Naive thymus-derived CD8-positive, alpha-beta T cell (primary cell): ENCODE measurements at places on chromosomes 1 and 21.
A peak's percentile ranks its signal among the peaks of the same experiment; 100 is the strongest.

DNA sequence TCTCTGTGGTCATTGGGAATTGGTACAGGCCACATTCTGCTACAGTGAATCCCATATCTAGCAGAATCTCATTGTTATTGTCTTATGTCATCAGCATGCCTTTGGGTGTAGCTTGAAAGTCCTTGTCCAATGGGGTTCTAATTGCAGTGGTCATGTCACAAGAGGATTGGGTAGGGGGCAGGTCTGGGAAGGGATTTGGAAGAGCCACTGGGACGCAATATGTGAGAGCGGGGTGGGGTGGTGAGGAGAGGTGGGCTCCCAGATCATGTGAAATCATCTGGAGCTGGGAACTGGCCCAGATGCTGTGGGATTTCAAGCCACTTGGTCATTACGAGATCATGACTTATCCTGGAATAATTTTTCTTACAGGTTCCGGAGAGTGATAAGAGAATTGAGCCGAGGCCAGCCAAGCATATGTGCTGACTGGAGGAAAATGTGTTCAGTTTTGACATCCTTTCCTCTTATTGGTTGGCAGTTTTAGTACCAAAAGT, 16.3 kb downstream of the CNIH3 start:
- DNase-seq = no peak

GRCh38 chr21:36021251-36021837, 39.0 kb downstream of the SETD4 start:
- DNase-seq = no peak

DNA sequence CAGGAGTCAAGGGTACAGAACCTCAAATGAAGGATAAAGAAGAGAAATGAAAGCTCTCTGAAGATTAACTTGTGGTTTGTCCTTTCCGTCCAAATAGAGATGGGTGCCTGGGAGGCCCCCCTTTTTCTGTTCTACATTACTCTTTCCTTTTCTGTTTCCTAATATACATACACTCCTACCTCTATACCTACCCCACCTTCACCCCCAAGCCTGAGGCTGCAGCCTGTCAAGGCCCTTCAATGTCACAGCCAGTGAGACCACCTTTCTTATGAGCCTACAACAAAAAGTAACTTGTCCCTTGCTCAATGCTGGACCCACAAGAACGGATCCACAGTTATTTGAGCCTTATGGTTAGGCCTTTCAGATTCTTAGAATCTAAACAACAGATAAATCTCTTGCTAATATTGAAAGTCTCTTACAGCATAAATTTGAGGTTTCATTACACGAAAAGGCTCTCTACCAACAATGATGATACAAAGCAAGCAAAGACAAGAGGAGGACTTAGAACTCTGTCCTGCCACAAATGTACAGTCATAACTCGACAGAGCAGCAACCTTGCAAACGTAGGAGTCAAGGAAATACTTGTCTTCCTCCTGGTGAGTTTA, 4.1 kb upstream of the TRAF3IP3 start:
- no peak for DNase-seq

- peak; percentile 60 for DNase-seq
Measured at GRCh38 chr1:167090314-167090942, at the start of gene GPA33. GPA33 (minus strand) TSS chr1:167090377; CDS start chr1:167090287, 90 bp downstream.

GRCh38 chr1:41670217-41670957, 185.9 kb upstream of the EDN2 start:
- no peak for DNase-seq

DNA sequence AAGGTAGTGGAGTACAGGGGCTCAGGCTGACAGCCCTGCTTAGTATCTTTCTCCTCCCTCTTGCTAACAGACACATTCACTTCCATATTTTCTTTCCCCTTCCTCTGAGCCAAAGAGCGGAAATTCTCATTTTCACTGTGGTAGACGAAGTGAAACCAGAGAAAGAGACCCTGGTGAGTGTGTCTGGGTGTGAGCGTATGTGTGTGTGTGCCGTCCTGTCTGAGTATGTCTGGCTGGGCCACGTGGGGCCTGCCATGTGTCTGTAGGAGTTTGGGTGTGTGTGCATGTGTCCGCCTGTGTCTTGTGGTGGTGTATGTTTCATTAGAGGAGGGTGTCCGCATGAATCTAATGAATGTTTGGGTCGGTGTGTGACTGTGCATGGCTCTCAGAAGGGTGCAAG, 1.7 kb downstream of the COL8A2 start:
- DNase-seq = peak; percentile 29

DNA sequence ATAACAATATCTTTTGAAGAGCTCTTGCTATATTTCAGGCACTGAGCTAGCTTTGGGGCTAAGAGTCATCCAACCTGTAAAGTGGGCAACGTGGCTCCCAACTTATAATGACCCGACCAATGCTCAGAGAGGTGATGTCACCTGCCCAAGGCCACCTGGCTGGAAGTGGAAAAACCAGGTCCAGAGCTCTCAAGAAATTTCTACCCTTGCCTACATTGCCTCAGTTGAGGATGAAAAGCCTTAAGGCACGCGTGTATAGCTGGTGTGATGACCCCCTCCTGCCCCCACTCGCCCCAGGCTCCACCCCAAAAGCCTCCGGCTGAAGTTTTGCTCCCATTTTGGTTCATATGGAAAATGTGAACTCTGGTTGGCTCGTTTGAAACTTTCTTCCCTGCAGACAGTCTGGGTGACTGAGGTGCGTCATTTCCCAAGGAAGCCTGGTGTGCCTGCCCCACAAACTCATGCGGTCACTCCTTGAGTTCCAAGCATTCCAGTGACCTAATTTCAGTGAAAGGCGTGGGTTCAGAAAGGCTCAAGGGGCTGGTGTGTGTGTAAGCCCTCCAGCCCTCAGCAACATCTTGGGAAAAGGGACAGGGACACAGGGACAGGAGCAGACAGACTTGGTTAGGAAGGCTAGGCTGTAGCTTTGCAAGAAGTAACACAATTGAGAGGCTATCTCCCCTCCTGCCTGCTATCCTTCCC, 20.5 kb downstream of the HTR1D start:
- no peak for DNase-seq

- no peak for DNase-seq
Measured at GRCh38 chr21:35420656-35421055, 371.6 kb upstream of the RUNX1 start.

- no peak for DNase-seq
Measured at GRCh38 chr1:207352554-207352953, 31.1 kb downstream of the CD55 start.

DNA sequence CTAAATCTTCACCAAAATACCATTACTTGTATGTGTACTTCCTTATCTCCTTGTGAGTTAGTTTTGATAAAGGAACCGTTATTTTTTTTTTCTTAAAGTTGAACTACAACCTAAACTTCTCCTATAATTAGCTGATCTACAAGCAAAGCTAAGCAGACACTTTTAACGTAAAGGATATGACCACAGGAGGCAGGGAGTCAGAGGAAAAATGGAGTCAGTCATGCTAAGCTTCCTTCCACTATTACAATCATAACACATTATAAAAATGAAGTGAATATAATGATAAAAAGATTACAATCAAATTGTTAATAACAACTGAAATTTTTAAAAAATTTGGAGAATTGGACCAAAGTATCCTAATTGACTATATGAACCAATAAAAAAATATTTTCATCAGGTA, 892.6 kb downstream of the KCNT2 start:
- DNase-seq = no peak

DNA sequence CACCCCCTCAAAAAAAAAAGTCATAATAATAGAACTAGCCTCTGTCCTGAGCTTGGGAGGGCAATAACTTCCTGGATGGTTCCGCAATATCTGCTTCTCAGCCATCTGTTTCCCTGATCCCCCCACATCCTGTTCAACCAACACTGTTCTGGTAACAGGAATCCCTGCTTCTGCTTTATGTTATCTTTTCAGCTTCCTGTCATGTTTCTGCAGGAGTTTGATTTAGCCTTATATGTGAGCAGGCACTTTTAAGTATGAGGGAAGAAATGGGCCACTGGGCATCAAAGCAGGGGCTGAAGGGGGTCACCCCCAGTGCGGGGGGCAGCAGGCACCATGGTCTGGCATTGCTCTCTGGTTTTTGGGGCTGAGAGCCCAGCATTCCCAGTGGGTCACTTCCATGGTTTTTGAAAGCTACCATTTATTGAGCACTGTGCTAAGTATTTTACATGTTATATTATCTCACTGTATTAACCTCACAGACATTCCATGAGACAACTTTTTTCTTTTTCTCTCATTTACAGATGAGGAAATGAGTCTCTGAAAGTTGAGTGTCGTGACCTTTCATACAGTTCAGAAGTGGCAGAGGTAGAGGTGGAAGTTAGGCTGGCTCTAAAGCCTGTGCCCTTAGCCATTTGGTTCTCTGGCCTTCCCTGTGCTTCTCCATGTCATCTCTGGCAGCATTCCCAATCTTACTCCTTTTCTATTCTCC, 61.9 kb downstream of the DNTTIP2 start:
- no peak for DNase-seq

- DNase-seq = no peak
Measured at GRCh38 chr1:229641306-229641705, 15.3 kb downstream of the URB2 start.

DNA sequence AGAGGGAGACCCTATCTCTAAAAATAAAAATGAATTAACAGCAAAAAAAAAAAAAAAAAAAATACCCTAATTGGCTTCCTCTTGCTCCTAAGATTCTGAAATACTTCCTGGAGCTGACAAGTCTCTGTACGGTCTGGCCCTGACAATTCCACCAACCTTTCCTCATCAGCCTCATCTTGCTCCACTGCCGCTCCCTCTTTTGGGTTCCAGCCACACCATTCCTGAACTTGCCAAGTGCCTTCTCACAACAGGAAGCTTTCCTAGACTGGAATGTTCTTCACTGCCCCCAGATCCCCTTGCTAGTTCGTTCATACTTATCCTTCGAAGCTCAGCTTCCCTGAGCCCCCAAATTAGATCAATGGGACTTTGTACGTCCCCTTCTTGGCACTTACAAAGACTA, 37.0 kb downstream of the AKNAD1 start:
- no peak for DNase-seq
